ENCODE measurements at places on chromosomes 5 and 9.

DNA sequence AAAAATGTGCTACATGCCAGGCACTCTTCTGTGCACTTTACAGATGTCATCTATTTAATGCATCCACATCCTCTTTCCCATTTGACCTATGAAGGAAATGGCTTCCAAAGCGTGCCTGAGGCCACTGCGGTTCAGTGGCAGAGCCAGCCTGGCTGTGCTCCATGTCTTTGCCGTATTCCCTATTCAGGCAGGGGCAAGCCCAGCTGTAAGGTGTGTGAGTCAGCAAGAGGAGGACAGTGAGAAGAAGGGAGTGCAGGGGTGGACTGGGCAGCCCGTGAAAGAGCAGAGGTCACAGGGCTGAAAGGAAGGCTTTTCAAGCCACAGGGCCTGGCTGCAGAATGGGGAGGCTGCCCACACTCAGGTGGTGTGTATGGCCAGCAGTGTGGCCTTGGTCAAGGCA lies 91.7 kb downstream of the HRH2 start:
- no peak for DNase-seq

GRCh38 chr5:162248107-162248713 lies 180.6 kb downstream of the GABRG2 start:
- DNase-seq, result no peak

- no peak for DNase-seq
These were observed 1013.9 kb downstream of the EFNA5 start for GRCh38 chr5:106656821-106657220.

DNA sequence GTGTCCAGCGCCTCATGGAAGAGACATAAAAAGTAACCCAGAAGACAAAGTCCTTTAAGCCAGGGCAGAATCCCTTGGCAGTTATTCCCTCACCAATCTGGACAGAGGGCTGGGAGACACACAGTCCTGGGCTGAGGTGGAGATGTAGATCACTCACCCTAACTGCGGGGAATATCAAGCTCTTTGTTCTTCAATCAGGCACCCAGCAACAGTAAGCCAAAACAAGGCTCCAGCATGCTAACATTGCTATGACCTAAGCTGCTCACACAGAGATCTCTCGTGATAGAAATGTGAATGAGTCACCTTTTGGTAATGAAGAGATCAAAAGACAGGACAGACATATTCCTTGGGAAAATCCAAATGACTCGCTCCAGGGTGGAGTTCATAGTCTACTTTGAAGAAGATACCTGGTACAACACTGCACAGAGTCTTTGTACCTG lies 101.3 kb downstream of the FBN2 start:
- DNase-seq, result no peak

GRCh38 chr9:86177995-86178394 lies 78.6 kb upstream of the GOLM1 start:
- no peak for DNase-seq

- DNase-seq, result no peak
These were observed 53.9 kb downstream of the ZNF366 start for GRCh38 chr5:72453246-72453775.

DNA sequence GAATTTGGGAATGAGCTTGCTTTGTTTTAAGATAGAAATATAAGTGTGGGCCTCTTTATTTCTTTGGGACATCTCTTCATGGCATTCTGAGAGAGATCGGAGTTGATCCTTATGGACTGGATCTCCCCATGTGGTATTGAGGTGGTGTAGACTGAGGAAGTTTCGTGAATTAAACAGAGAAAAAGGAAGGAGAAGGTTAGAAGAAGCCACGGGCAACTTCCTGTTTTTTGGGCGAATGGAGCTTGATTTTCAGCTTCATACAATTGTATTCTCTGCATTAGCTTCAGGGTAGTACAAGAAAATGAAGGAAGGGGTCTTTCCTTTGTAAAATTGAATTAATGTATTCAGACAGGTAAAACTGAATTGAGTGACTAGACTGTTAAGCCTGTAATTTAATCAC lies 70.5 kb upstream of the HMHB1 start:
- DNase-seq, result no peak

GRCh38 chr5:177404641-177405179 lies 4.2 kb upstream of the PFN3 start:
- DNase-seq, result no peak

- DNase-seq, result peak; percentile 29
These were observed 276.3 kb downstream of the SAXO1 start for GRCh38 chr9:18756712-18757125.

DNA sequence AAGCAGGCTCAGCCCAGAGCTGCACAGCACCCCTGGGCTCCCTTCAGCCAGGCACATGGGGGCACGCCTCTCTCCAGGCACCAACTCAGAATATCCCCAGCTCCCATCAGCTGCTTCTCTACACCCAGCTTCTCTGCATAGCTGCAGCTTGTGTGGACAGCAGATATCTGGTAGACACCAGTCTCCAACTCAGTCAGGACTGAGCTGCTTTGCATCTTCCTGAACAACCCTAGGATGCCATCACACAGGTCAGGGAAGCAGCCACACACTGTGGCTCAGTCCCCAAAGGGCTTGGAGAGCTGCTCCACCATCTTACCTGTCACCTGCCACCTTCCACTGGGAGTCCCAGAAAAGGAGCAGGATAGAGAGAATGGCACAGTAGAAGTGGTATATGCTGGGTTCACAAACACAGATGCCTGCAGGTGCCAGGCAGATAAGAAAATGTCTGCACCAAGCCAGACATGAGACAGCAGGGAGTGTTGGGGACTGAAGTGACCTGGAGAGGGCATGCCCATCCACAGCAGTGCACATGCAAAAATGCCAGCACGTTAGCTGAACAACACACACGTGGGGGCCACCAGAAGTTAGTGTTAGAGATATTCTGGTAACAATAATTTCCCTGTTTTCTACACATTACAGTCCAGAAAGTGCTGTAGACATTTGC lies 42.0 kb downstream of the THBS4 start:
- no peak for DNase-seq

DNA sequence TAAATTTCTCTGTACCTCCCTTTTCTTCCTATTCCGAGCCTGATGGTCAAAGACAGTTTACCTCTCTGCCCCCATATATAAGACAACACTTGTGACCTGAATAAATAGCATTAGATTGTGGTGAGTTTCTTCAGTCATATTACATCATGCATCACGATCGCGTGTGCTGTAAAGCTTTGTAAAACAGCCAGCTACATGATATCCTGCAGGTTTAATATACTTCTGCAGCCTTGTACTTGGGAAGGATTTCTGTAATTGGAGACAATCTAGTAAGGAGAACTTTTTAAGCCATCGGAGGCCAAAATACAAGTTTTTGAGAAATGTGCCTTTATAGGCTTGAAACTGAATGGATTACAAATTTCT lies 711.8 kb upstream of the WWC1 start:
- no peak for DNase-seq

- no peak for DNase-seq
These were observed 77.9 kb downstream of the CDH18 start for GRCh38 chr5:19910136-19910535.

DNA sequence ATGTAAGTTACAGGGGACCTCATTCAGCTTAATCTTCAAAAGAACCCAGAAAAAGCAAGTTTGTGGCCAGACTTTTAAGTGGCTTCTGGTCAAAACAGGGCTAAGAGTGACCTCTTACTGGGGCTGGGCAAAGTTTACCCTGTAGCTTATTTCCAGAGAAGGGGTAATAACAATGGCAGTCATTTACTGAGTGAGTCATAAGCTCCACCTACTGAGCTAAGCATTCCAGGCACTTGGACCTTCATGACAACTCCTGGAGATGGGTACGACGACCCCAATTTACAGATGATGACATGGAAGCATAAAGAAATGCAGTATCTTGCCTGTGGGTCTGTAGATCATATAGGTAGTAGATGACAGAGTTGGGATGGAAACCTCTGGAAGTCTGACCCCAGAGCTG lies 4.7 kb upstream of the GPR151 start:
- DNase-seq, result no peak

DNA sequence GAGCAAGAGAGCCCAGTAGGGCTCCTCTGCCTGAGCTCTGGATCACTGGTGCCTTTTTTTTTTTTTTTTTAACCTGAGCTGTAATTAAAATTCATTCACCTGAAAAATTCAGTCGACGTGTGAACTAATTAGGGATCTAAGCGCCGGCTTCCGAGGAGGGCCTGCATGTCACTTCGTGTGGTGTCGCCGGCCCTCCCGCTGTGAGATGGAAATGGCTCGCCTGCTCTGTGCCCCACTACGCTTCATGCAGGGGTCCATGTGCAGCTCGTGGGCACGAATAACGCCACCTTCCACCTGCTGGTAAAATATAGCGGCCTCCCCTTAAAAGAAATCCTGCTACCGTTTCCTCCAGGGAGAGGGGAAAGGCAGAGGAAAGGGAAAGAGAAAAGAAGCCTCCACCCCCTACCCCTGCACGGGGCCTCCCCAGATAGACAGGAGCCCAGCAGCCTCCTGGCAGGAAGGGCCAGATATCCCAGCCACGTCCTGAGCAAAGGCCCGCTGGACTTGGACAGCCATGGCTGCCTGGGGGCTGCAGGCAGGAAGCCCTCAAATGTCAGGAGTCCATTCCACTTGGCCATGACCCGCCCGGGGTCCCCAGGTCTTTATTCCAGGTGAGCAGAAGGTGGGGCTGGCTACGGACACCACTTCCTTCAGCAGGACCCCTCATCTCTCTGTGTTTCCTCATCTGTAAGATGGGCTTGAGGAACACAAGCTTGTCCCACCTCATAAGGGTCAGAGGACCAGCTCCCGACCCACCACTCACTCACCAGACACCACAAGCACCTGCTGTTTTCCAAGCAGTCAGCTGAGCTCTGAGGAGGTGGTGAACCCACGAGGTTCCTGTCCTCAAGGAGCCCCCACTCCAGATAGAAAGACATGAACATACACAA lies 38.2 kb upstream of the ZNF354A start:
- no peak for DNase-seq

DNA sequence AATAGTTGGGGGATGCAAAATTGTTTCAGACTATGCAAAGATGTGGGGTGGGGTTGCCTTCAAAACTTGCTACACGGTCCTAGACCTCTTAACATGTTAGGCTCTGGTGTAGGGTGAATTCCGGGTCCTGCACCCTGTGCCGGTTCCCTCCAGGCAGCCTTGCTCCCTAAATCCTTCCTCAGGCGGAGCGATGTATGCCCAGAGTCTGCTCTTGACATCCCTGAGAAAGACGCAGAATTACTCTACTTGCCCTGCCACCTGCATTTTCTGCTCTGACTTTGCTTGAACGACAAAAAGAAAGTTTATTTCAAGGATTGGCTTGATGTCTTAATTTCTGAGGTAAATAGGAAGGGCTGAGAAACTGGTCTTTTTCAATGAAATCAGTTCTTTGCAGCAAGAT lies 691 bp downstream of the THBS4 start:
- DNase-seq, result no peak
